CD8-positive, alpha-beta memory T cell (primary cell): ENCODE measurements at places on chromosomes 7 and 10. TPM values are rescaled to one million over a fixed set of nuclear protein-coding genes. Genes with fewer than 3 reads are reported as not detected.

DNA sequence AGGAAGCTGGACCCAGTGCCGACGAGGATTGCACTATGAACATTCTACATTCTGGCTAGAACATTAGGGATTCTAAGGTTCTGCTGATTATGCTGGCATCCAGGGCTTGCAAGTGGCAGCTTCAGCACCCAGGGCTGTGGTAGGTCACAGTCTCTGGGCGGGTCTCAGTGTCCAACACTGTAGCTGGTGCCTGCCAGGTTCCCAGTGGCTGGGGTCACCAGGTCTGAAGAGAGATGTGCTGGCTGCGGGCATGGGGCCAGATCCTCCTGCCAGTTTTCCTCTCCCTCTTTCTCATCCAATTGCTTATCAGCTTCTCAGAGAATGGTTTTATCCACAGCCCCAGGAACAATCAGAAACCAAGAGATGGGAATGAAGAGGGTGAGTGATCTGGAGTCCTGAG is at the start of gene PTTG1IP2:
Gene PTTG1IP2, plus strand, starts transcription at position 86 of the 400 bp plus-strand sequence. Its CDS starts 148 bp downstream, at position 234.
- DNase-seq: no peak

- DNase-seq: no peak
These were observed 915.4 kb upstream of the AUTS2 start for GRCh38 chr7:68682910-68683309.

DNA sequence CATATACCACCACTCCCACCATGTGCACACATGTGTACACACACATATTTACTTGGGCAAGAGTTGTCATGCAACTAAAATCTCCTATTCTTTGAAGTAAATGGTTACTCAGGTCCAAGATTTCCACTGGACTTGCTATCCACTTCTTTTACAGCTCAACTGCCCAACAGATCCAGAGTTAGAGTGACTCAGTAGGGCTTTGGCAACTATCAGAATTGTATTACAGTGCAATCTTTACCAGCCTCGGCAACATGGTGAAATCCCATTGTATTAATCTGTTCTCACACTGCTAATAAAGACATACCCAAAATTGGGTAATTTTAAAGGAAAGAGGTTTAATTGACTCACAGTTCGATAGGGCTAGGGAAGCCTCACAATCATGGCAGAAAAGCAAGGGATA is 51.9 kb upstream of the ABLIM1 start:
- DNase-seq: no peak

- DNase-seq: no peak
These were observed 21.3 kb downstream of the SRPK2 start for GRCh38 chr7:105367458-105367857.

GRCh38 chr10:5958077-5958476 is 19.3 kb downstream of the IL15RA start:
- no peak for DNase-seq

DNA sequence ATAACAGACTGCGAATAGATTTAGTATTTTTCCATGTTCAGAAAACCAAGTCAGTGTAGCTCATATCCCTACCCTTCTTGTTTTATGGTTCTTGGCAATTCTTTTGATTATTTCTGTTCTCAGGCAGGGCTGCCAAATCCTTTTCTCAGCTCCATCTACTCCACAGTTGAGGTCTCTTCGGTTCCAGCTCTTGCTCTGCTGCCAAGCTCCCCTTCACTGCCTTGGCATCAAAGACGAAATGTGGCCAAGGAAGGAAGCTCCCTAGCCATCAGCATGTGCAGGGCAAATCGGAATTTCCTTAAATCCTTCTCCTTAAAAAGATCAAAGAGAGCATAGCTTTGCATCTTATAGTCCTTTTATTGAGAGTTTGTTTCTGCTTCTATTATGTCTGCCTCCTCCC is 116.4 kb upstream of the NOBOX start:
- DNase-seq: no peak

DNA sequence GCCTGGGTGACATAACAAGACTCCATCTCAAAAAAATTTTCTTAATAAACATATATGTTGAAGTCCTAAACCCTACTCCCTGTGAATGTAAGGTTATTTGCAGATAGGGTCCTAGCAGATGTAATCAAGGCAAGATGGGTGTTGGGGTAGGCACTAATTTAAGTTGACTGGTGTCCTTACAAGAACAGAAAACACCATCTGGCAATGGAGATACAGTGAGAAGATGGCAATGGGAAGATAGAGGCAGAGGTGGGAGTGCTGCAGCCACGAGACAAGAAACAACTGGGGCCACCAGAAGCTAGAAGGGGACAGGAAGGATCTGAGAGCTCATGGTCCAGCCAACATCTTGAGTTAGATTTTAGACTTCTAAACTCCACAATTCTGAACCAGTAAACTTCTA is 606.4 kb downstream of the CNTNAP2 start:
- no peak for DNase-seq

GRCh38 chr7:117323851-117324711 is 1.2 kb upstream of the WNT2 start:
- no peak for DNase-seq

DNA sequence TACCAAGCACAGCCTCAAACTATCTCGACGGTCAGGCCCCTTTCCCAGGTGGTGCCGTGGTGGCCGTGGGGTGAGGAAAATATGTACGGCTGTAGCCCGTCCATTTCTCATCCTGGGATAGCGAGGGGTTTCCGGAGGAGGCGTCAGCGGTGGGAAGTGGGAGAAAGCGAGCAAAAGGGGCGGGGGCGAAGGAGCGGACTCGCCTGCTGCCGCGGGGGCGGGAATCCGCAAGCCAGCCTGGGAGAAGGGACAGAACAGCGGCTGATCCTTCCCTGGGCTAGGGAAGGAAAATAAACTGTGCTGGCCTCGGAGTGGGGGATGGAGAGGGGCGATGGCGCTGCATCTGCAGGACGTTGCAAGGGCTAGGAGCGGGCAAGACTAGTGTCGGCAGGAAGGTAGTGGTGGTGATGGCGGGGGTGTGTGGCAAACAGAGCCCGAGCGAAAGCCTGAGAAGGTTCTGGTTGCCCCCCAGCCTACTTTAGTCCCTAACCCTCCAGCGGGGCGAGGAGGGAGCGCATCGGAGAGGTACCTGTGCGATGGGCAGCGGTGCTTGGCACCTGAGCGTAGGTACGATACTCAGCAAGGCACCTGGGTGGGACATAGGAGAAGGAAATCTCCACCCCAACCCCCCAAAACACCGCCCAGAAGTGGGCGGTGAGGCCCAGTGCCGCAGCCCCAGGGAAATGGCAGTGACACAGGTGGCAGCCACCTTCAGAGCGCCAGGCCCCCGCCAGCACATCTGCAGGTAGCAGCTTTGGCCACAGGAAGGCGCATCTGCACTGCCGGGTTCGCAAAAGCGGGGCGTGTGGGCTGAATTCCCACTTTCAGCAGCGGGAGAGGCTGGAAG is 49.9 kb upstream of the STEAP1B start:
- DNase-seq: no peak

- peak; percentile 71 for DNase-seq
These were observed at the start of gene VOPP1 for GRCh38 chr7:55572378-55573233. Gene VOPP1 (minus strand): TSS chr7:55572502. CDS start chr7:55572324, 178 bp downstream.

GRCh38 chr7:117652943-117653680 is 173.3 kb downstream of the CFTR start:
- DNase-seq: no peak

DNA sequence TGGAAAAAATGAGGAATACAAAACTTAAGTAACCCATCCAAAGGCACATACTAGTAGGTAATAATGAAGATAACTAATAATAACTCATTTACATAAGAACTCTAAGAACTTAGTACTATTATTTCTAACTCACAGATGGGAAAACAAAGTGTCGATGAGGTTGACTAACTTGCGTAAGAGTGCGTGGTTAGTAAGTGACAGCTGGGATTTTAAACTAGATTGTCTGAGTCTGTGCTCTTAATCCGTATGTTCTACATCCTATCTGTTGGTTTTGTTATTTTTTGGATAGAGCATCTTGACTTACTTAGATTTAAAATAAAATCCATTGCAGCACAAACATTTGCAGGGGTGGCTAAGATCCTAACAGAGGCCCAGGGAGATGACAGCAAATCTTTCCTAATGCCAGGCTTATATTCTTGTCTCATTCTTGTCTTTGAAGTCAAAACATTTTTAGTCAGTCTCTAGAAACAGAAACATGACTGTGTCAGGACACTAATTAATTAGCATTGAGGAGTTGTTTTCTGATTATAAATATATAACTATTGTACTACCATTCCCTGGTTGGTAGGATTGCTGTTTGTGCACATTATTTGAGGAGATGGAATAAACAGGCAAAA is 11.7 kb downstream of the RPA3 start:
- DNase-seq: no peak

DNA sequence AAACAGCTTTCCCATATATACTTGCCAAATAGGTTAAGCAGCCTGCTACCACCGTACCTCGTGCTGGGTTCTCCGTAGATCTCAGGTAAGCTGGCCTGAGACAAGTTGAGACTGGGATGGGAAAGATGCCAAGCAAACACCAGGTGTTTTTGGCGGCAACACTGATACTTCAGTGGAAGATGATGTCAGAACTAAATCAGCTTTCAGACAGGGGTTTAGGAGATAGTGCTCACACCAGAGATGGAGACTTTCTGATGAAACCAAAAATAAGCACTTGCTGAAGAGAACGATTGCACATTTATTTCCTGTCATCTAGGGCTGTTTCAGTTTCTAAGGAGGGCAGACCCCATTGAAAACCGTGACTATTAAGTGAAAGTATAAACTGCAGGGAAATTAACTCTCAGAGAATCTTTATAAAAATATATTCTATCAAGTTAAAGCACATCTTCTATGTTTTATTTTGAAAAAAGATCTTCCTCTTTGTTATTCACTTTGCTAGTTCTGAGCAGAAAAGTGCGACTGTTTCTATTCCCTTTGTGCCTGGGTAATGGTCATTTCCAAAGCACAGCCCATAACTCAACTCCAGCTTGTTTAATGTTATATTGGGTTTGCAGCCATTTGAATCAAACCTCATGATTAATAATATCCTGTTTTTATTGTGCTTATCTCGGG is 149.9 kb downstream of the CPED1 start:
- DNase-seq: no peak

DNA sequence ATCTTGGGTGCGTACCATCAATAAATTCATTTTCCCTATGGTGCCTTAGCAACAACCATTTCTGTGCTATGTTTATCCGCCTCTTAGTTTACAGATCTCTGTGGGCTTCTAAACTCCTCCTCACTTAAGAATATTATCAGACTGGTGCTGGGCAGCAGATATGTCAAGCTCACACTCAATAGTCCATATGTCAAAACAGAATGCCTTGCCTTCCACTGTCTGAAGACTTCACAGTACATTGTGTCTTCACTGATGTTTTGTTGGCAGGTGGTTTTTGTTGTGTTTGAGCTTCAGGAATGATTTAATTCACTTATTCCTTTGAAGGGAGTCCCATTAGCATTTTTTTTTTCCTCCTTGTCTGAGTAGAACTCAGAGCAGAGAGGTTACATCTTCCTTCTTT is 419.6 kb downstream of the DNAJB9 start:
- no peak for DNase-seq

GRCh38 chr7:154721086-154721485 is 281.8 kb downstream of the PAXIP1 start:
- DNase-seq: no peak

- no peak for DNase-seq
These were observed 61.2 kb downstream of the SH2D4B start for GRCh38 chr10:80598951-80599350.

TBATA gene
- total RNA-seq: not detected

ZNF107 gene
- total RNA-seq: 13.5 TPM

HOXA9 gene
- total RNA-seq: not detected

WDR37 gene
- 14.5 TPM for total RNA-seq

AGR2 gene
- not detected for total RNA-seq

SCIN gene
- 0.29 TPM for total RNA-seq

CPN1 gene
- total RNA-seq: not detected

MBL2 gene
- not detected for total RNA-seq

TRPV5 gene
- total RNA-seq: not detected
